ENCODE measurements at places on chromosomes 13 and 19. TPM values are rescaled to one million over a fixed set of nuclear protein-coding genes. Genes with fewer than 3 reads are reported as not detected.
A peak's percentile ranks its signal among the peaks of the same experiment; 100 is the strongest.

DNA sequence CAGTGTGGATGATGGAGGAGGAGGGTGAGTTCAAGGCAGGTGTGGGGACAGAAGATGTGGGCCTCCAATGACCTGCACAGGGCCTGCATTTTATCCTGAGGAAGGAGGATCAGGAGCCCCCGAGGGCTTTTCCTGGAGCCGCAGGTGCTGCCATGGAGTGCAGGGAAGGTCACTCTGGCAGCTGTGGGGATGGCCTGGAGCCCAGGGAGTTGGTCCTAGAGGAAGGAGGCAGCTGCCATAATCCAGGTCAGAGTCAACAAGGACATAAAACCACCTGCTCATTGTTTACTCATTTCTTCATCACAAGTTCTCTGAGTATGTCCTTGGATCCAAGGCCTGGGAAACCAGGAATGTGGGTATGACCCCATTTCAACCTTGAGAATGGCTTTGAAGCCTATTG lies 87.2 kb downstream of the SCGB2B2 start:
- no peak for DNase-seq

GRCh38 chr13:72062566-72062965 lies 195.6 kb upstream of the DACH1 start:
- DNase-seq: no peak

- DNase-seq: no peak
Measured at GRCh38 chr13:52454459-52454819, 839 bp upstream of the CKAP2 start.

DNA sequence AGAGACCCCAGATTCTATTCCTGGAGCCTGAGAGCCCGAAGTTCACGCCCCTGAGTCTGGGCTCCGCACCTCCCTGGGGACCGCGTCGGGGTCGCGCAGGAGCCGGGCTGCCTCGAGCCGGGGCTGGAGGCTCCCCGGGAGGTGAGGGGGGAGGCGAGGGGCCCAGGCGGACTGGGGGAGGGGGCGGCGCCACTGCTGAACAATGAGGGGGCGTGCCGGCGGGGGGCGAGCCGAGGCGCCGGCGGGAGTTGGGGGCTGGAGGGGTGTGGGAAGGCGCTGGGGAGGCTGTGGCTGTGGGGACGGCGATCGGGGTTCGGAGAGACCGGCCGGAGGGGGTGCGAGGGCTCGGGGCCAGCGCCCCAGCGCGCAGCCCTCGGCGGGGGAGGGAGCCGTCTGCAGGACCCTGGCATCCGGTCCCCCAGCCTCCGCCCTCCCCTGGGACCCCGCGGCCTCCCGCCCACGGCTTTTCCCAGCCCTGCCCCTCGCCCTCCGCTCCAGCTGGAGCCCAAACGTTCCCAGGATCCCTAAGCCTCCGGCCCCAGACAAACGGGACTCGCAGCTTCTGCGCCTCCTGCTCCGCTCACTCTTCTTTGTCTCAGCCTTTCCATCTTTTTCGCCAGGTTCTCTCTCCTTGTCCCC lies 922 bp downstream of the PLEKHG2 start:
- peak; percentile 74 for DNase-seq

- no peak for DNase-seq
Measured at GRCh38 chr13:114263578-114263977, 17.8 kb upstream of the UPF3A start.

DNA sequence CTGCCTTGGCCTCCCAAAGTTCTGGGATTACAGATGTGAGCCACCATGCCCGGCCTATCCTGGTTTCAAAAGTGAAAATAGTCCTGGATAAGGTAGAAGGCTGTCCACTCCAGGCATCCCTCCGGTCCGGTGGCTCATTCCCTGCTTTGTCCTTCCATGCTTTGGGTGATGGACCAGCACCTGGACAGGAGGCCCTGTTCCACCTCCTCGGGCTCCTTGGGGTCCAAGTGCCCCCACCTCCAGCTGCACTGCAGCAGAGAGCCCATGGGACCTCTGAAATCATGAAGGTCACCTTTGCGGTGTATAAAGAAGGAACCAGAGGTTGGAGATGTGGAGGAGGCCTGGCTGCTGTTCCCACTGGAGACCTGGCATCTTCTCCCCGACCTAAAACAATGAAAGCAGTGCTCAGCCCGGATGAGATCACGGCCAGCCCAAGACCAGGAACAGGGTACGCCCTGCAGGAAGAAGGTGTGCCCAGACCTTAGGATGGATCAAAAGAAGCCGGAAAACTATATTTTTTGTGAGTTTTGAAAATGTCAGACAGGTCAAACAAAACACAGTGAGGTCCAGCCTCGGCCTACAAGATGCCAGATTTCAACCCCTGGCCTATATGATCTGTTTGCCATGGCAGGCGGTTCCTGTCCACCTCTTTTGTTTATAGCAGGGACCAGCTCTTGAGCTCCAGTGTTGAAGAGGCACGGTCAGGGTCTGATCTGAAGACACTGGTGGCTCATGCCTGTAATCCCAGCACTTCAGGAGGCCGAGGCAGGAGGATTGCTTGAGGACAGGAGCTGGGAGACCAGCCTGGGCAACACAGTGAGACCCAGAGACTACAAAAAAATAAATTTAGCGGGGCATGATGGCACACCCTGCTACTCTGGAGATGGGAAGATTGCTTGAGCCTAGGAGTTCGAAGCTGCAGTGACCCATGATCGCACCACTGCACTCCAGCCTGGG lies 5.8 kb downstream of the LSR start:
- DNase-seq: no peak

GRCh38 chr19:28483197-28483596 lies 729.8 kb downstream of the UQCRFS1 start:
- no peak for DNase-seq

GRCh38 chr19:18771328-18772242 lies 19.5 kb downstream of the COMP start:
- DNase-seq: no peak

GRCh38 chr13:53327680-53328315 lies 299.2 kb downstream of the OLFM4 start:
- no peak for DNase-seq

DNA sequence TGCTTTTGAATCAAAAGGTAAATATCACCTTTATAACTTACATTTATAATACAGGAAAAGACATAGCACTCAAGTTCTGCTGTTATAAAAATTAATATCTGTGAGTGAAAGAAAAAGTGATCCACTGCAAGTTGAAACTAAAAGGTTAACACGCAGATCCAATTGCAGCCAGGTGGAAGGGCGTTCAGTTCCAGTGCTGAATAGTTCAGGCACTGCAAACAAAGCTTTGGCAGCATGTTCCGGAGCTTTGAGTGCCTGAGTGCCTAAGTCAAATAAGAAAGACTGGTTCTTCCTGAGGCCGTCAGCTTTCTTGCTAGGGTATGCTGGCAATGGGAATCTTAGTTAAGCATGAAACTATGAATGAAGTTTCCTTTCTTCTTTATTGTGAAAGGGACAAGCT lies 200.3 kb downstream of the LMO7 start:
- DNase-seq: no peak

DNA sequence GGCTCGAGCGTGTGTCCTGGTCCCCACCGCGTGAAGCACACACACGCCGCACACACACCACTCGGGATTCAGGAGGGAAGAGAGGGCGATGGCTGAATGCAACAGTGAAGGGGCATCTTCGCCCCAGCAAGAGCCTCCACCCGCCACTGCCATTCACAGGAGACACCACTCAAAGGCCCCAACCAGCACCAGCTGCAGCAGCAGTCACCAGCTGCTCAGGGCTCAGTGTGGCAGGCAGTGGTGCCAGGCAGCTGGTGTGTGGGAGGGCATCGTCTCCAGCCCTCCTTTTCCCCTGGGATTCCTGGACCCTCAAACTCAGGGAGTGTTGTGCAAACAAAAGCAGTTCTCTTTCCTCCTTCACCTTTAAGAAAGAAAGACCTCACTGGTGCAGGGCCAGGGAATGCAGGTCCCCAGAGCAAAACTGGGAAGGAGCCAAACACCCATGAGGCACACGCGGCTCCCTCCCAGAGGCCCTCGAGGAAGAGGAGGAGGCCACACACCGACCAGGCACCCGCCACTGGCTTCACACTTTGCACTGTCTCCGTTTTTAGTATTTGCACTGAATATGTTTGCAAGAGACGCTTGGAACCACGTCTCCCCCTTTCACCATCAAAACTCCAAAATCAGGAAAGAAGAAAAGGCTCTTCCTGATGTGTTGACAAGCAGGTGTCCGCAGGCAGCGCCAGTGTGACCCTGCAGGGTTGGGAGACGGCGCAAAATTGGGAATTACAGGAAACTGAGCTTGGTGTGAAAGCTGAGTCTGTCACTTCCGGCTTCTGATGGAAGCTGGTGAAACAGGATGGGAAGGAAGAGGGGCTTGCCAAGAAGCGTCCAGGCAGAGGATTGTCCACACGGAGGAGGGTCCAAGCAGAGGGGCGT lies 26.4 kb upstream of the F7 start:
- DNase-seq: no peak

DNA sequence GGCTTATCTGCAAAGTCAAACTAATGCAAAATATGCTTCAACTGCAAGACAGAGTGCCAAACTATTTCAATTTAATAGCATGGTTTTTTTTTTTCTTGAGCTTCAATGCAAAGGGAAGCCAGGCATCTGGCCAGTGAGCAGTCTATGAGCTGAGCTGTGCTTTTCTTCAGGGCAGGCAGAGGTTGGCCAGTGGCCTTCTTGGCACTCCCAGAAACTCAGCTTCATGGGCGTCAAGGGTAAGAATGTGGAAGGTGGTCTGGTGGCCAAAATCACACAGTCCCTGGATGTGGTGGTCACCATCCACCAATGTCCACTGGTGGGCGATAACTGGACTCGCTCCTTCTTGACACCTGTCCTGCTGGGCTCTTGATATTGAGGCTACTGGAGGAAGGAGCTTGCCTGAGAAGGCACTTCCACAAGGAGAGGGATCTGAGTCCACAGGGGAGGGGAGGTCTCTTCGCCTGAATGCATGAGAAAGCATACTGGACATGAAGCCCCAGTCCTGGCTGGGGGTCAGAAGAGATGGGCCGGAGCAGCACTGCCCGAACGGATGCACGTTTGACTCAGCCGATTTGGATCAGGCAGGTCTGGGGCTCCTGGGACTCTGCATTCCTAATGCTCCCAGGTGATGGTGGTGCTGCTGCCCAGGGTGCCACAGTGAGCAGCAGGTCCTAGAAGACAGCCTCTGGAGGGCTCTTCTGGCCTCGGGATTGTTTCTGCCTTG lies 17.1 kb downstream of the COL4A2 start:
- DNase-seq: no peak

- DNase-seq: peak; percentile 86
Measured at GRCh38 chr19:46787331-46788261, 798 bp downstream of the SLC1A5 start.

DNA sequence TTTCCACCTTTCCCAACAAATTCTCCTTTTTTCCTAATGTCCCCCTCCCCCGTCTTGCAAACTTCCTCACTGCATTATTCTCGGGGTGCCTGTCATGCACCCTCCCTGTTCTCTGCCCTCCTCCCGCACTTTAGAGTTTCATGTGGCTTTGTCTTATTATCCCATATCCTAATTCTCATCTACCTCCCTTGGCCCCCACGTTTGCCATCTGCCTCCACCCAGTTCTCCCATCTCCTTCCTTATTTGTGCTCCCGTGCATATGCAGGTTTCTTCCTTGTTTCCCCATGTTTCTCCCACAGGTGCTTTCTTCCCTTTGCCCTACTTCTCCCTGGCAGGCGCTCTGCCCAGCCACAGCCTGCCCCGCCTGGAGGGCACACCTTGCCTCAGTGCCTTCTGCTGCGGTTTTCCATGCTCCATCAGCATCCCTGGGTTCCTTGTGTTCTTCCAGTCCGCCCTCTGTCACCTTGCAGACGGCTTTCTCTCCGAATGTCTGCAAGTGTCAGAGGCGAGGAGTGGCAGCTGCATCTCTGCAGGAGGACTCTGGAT lies 1.5 kb downstream of the SPATA13 start:
- DNase-seq: no peak

Gene RPS16
- polyA plus RNA-seq: 4,348 TPM

Gene ELAVL3
- not detected for polyA plus RNA-seq

Gene ICAM5
- polyA plus RNA-seq: 0.77 TPM

Gene CERS1
- 4.4 TPM for polyA plus RNA-seq

Gene KCNN1
- polyA plus RNA-seq: 0.56 TPM

Gene CYP2A7
- polyA plus RNA-seq: not detected

Gene PGLYRP1
- polyA plus RNA-seq: not detected

Gene KLC3
- 0.52 TPM for polyA plus RNA-seq
